ENCODE measurements at places on chromosomes 12 and 14.

DNA sequence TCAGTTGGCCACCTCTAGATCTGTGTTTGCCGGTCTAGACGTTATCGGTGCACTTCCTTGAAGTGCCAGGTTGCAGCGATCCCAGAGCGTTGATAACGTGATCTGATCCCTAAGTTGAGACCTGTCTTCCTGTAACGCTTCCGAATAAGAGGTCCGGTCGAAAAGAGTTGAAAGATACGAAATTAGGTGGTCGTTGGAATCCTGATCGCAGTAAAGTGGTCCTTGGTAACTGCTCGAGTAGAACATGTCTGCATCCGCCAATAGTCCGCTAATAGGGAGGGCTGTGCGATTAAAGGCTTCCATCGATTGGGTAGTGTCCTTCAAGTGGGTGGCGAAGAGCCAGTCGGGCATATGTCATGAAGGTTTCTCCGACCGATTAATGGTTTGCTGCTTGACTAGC, 2.7 kb downstream of the SRSF5 start:
- no peak for DNase-seq

DNA sequence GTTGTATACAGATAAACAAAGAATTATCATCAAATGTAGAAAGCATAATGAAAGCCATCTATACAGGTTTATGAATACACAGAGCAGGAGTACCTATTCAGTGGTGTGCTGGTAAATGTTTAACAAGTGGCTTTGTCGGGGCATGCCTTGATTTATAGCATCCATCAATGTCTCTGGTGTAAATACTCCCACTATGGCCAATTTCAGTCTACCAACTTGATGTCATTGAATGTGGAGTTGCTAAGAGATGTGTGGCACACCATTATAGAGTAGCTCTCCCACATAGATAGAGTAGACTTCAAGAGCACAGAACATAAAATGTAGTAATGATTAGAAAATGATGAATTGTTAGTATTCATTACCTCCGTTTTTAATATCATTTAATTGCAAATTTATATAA, 9.3 kb downstream of the GRIP1 start:
- no peak for DNase-seq

- DNase-seq: no peak
Observed at GRCh38 chr14:31124197-31124596, 83.4 kb downstream of the HECTD1 start.

- DNase-seq: no peak
Observed at GRCh38 chr14:31717294-31718085, 156.3 kb downstream of the NUBPL start.

- DNase-seq: no peak
Observed at GRCh38 chr12:78764913-78765312, 99.7 kb upstream of the SYT1 start.

GRCh38 chr14:23139874-23140273, 20.8 kb upstream of the CEBPE start:
- no peak for DNase-seq

GRCh38 chr12:104126548-104126947, 11.5 kb downstream of the NFYB start:
- DNase-seq: no peak

- DNase-seq: no peak
Observed at GRCh38 chr14:60964904-60965303, 16.0 kb downstream of the TRMT5 start.

GRCh38 chr12:57524814-57525614, 2.4 kb downstream of the MBD6 start:
- no peak for DNase-seq

GRCh38 chr12:124875803-124876132, 12.1 kb upstream of the SCARB1 start:
- no peak for DNase-seq

GRCh38 chr12:56437430-56438176, 11.6 kb downstream of the TIMELESS start:
- no peak for DNase-seq

DNA sequence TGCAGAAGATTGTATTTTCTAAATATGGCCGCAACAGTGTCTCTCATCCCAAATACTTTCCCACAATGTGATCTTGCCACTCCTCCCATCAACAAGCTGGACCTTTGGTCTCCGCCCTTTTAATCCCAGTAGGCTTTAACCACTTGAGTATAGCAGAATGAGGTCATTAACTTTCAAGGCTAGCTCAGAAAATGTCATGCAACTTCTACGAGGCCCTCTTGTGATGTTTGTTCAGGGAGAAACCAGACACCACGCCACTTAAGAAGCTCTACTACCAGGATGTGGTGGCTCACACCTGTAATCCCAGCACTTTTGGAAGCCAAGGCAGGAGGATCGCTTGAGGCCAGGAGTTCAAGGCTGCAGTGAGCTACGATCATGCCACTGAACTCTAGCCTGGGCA, 20.1 kb upstream of the OR6J1 start:
- DNase-seq: no peak

GRCh38 chr12:38162708-38163441, 153.7 kb upstream of the ALG10B start:
- no peak for DNase-seq

DNA sequence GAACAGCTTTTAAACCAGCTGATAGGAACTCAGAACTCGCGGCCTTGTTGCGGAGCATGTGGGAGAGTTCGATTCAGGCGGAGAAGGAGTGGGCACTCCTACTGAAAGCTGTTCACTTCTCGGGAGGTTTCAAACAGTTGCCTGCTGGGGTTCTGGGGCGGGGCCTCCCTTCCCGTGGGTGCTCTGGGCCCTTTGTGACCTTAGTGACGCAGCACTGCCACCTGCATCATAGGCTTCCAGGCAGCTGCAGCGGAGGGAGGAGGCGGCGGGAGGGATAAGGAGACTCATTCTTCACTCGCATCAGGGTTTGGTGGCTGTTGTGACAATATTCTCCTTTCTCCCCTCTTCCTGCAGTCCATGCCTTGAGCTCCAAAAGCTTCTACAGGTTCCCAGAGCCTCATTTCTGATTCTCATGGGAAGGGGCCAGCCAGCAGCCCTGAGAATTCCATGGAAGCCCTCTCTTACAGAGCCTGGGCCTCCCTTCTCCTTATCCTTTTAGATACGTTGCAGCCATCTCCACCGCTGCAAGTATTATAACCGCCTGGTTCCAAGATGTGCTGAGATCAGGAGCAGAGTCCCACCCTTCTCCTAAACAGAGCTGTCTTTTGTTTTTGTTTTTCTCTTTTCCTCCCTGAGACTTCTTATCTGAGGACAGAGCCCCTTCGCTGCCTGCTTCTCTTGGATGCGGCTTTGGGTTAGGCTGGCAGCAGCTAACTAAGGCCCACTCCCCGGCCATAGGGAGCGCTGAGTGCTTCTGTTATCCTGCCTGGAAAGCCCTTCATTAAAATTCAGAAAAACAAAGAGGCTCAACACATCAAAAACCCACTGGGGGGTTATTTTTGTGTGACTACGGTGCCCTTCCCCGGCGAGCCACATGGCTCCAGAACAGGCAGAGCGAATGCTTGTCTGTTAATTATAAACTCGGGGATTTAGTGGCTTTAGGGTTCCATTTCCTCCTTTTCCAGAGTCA, 67.6 kb upstream of the GPATCH2L start:
- peak; percentile 46 for DNase-seq

GRCh38 chr14:65187421-65188049, 85.2 kb upstream of the MAX start:
- no peak for DNase-seq

- peak; percentile 80 for DNase-seq
Observed at GRCh38 chr12:124568431-124569374, 1.3 kb upstream of the NCOR2 start.

DNA sequence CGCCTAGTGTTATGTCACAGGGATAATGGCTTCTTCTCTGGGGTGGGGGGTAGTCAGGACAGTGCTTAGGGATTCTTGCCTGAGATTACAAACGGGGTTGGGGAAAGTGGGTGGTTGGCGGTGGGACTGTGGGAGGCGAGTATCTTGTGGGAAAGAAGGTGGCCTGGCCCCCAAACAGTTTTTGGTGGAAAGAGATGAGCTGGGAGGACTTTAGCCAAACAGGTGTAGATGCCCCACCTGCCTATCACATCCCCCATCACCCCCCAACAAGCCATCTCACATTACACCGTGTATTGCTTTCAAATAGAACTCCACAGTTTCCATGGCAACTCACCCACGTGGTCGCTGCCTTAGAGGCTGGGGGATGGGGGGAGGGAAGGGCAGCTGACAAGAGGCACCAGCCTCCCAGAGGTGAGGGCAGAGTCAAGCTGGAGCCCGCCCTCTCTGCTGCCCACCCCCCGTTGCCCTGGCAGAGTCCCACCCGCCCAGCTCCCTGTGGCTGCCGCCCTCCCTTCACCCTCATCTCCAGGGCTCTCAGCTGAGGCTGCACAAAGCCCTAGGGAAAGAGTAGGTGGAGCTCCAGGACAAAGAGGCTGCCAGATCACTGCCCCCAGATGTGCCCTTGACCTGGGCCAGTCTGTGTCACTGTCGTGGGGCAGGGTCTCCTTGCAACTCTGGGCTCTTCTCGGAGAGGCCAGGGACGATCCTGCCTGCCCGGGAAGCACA, 98.3 kb downstream of the LRRC74A start:
- peak; percentile 54 for DNase-seq

GRCh38 chr14:73463411-73463810, 5.1 kb upstream of the NUMB start:
- DNase-seq: peak; percentile 81

DNA sequence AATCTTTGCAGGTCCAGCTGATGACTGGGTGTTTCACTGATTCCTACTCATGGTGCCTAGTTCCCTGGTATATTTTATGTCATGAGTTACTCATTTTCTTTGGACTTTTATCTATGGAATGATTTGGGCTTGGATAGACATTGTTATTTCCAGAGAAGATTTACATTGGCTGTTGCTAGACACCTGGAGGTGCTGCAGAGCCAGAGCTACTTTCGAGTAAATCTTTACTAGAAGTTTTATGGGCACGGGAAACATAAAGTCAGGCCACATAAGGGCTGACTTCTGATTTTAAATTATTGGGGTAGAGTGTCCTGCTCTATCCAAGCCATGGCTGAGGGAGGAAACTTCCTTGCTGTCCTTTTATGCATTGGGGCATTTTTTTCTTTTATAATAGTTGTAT, 175.9 kb upstream of the ABCD2 start:
- DNase-seq: no peak

DNA sequence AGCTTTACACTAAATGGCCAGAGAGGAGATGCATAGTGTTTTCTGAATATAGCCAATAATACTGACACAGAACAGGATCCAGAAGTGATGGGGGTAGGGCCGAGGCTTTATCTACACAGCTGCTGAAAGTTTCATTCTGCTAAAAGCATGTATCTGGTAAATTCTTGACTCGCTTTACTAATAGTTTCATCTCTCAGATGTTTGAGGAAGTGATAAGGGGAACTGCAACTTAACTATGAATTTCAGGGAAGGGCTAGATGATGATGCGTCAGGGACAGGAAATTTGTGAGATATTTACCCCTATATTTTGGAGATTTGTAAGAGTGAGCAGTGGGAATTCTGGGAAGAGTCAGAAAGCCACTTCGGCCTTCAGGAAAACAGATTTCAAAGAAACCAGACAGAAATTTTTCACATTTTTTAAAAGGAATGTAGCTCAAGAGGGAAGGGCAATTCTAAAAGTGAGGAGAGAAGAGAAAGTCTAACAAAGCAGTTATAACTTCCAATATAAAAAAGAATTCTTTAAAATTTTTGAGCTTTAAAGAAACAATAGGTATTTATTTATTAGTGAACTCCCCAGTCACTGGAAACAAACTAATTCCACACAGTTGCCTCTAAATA, 243.1 kb downstream of the BCAT1 start:
- DNase-seq: no peak

- DNase-seq: no peak
Observed at GRCh38 chr12:132187646-132188450, 43.6 kb downstream of the NOC4L start.

DNA sequence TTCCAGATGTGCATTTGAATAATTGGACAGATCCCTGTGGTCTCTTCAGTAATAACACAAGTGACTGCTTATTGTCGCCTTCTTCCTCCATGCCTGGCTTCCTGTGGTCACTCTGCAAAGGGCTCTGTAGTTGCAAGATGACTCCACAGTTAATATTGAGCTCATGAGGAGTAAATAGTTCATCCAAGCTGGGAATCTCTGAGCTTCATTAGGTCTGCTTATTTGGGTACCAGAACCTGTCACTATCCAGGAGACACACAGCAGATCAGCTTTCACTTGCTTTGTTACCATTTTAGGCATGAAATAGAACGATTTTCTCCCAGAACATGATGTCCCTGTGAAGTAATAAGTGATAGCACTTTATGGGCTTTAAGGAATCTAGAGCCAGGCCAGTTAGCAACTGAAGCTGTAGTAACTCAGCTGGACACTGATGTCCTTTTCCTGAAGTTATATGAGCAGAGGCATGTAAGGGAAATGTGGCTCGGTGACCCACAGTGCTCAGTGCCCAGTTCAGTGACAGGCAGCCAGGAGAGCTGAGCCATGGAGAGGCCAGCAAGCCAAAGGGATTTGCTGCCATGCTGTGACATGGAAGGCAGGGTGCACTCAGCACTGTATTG, 50.1 kb downstream of the CRADD start:
- DNase-seq: no peak

GRCh38 chr14:94679937-94680861, 68.0 kb downstream of the SERPINA3 start:
- no peak for DNase-seq

DNA sequence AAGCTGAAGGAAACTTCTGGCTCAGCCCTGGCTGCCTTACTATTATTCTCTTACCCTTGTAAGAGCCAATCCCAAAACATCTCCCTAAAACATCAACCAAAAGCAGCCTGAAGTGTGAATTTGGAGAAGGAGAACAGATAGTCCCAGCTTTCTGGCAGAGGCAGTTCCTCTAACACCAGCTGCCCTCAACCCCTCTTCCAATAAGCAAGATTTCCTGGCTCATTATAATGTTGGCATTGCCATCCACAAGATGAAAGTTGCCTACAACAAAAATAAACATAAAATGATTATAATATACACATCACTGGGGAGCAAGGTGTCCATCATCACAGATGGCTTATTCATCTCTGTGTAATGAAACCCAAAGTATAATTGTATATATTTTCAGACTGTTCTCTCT, 352.5 kb upstream of the CCDC196 start:
- DNase-seq: no peak

GRCh38 chr14:99137001-99137700, 134.8 kb downstream of the BCL11B start:
- no peak for DNase-seq

GRCh38 chr12:68893201-68893600, 39.8 kb downstream of the CPM start:
- no peak for DNase-seq

All from pons (tissue), 1 donor.